Fibroblast of skin of right biceps (primary cell): ENCODE measurements at places on chromosomes 13 and 19.

DNA sequence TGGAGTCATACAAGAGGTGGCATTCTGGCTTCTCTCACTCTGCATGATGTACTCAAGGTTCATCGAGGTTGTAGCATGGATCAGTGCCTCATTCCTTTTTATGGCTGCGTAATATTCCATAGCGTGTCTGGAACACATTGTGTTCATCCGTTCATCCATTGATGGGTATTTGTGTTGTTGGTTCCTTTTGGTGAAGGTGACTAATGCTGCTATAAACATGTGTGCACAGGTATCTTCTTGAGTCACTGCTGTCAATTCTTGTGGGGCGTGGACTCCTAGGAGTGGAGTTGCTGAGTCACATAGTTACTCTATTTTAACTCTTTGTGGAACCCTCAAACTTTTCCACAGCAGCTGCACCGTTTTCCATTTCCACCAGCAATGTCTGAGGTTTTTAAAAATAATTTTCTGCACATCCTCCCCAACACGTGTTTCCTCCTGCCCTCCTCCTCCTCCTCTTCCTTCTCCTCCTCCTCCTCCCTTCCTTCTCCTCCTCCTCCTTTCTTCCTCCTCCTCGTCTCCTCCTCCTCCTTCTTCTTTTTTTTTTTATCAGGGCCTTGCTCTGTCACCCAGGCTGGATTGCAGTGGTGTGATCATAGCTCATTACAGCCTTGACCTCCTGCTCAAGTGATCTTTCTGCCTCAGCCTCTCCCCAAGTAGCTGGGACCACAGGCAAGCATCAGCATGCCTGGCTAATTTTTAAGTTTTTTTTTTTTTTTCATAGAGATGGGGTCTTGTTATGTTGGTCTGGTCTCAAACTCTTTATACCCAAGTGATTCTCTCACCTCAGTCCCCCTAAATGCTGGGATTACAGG, 2.0 kb upstream of the TMEM221 start:
- no peak for DNase-seq

DNA sequence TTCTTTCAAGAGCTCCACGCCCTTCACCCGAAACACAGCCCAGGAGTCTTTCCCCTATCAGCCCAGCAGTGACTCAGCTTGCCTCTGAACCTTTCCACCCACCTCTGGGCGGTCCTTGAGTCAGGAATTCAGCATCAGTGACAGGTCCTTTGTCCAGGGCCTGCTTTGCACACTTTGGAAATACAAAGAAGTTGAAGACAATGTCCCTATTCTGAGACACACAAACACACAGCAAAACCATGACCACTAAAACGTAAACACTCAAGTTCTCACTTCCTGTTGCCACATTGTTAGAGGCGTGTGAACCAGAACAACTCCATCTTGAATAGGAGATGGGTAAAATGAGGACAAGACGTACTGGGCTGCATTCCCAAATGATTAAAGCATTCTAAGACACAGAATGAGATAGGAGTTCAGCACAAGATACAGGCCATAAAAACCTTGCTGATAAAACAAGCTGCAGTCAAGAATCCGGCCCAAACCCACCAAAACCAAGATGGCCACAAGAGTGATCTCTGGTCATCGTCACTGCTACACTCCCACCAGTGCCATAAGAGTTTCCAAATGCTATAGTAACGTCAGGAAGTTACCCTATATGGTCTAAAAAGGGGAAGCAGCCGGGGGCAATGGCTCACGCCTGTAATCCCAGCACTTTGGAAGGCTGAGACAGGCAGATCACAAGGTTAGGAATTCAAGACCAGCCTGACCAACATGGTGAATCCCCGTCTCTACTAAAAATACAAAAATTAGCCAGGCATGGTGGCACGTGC, 49.2 kb upstream of the ATP12A start:
- DNase-seq = no peak

DNA sequence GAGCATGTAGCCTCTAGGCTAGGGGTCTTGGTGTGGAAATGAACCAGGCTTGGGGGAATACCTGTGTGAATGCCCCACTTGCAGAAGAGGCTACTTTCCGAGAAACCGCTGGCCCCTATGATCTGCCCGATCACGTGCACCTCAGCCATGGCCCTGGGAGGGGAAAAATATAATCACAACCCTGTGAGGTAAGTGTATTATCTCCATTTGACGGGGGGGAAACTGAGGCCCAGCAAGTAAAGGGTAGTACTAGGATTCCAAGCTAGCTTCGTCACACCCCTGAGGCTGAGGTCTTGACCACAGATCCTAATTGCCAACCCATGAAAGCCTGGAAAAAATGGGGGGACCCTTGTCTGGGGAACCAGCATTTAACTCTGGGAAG, 587 bp downstream of the B9D2 start:
- no peak for DNase-seq

GRCh38 chr19:48497728-48498594, 13.7 kb downstream of the LMTK3 start:
- no peak for DNase-seq

DNA sequence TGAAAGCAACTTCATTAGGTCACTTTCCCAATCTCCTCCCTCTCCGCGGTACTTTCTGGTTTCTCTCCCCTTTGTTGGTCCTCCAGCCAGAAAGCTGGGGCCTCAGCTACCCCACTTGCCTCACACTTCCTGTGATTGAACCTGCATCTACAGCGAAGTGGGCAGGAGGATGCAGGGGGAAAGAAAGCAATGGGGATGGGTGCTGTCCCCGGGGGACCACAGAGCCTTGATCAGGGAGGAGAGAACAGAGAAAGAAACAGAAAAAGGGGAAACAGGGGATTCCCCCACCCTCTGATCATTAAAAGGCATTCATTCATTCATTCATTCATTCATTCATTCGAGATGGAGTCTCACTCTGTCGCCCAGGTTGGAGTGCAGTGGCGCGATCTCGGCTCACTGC, 74.2 kb downstream of the TRPM4 start:
- no peak for DNase-seq

DNA sequence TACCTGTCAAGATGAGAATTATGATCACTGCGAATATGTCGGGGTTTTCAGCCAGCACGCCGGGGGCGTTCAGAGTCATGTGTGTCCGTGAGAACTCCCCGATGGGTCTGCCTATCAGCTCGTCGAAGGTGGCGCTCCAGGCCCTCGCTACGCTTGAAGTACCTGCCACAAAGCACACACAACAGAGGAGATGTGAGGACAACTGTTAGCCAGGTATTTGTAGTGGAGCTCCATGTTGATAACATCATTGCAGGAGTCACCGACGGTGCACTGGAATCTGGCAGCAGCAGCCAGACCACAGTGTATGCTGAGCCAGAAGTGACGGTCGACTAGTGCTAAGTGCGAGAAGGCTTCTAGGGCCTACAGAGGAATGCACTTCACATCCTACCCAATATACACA, 62.7 kb downstream of the SLC7A1 start:
- DNase-seq = no peak

GRCh38 chr13:51807041-51807440, 3.1 kb upstream of the DHRS12 start:
- no peak for DNase-seq

DNA sequence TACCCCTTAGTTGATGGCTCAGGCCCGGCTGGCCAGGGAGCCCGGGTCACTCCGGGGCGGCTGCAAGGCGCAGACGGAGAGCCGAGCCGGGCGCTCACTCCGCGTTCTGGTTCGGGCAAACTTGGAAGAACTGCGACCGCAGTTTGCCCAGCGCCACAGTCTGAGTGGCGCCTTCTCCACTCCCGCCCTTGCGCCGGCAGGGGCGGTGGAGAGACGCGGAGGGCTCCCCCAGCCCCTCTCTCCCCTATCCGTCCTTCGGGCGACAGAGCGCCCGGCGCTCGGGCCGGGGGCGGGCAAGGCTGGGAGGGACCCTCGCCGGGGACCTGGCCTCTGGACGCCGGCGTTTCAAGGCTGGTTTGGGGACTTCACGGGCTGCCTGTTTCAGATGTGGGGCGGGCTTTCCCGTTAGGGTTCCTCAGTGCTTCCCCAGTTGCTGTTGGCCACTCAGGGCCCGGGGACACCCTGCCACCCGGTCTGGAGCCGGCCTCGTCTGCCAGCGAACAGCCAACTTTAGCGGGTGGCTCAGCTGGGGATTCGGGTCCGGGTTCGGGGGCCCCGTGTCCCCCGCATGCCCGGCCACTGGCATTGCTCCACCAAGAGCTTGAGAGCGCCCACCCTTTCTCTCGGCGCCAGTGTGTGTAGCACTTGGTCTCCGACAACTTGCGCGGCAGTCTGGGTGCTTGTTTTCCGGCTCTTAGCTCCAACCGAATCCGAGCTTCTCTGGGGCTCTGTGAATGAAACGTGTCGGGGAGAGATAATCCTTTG, 1.5 kb downstream of the GPC6 start:
- DNase-seq = peak; percentile 92

DNA sequence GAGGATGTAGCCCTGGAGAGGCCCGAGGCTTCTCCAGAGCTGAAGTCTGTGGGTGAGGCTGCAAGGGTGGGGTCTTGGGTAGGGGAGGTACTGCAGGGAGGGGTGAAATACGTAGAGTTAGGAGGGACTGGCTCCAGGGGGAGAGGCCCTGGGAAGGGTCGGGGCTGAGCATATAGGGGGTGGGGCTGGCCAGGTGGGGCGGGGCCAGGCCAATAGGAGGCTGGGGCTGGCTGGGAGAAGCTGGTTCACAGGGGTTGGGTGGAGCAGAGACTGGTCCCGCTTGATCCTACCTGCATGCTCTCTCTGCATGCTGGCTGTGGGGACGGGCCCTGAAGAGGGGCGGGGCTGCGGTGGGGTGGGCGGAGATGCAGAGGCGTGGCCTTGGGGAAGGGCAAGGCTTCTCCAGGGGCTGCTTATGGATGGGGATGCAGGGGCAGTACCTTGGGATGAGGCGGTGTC, 51.9 kb downstream of the CELF5 start:
- DNase-seq = no peak

- DNase-seq = no peak
These were observed 14.3 kb upstream of the FNDC3A start for GRCh38 chr13:48961379-48961778.

- DNase-seq = peak; percentile 66
These were observed 95.0 kb downstream of the KCTD12 start for GRCh38 chr13:76790980-76791819.
